ENCODE measurements at places on chromosomes 2 and 18.

- no peak for DNase-seq
Measured at GRCh38 chr2:67451086-67451832, 54.1 kb downstream of the ETAA1 start.

GRCh38 chr2:23585273-23586170 is 200.5 kb downstream of the KLHL29 start:
- no peak for DNase-seq

DNA sequence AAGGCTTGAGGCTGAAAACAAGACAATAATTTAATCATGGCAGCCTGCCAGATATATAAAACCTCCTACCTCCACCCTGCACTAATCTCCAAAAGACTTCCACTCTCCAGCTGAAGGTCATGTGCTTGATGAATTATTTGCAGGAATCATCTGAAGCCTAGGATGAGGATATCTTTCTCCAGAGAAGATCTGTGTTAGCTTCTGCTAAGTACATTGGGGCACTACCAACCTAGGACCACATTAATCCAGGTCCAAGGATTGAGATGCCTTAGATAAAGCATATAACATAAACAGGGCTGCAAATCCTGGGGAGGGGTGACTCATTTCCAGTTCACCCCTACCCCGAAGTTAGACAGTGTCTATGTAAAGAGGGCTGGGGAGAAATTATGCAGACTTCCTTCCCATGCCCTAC is 80.5 kb upstream of the FRZB start:
- no peak for DNase-seq

- DNase-seq, result no peak
Measured at GRCh38 chr2:180311-180710, 83.5 kb downstream of the SH3YL1 start.

GRCh38 chr2:65430603-65431420 is 1.6 kb downstream of the SPRED2 start:
- peak; percentile 64 for DNase-seq

GRCh38 chr2:73997813-73998212 is 13.1 kb downstream of the TET3 start:
- DNase-seq, result no peak

DNA sequence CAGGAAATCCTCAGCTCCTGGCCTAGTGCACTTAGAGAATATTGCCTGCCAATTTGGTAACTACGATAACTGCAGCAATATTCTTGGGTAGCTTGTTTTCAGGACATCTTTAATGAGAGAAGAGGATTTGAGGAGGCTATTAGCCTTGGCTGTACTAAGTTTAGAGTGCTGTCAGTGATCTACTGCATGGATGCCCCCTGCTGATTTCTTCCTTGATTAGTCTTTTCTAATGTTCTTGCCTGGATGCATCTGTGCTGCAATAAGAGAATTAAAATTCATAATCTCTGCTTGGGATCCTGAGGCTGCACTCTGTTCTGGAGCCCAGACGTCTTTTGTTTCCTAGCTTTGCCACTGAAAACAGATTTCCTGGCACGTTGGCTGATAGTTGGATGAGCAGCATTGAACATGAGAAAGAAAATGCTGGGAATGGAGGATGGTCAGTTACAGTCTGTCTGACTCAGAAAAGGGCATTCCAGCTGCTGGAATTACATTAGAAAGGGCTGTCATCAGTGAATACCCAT is 115.4 kb downstream of the CCDC85A start:
- no peak for DNase-seq

- no peak for DNase-seq
Measured at GRCh38 chr2:103364177-103364576, 602.3 kb downstream of the TMEM182 start.

DNA sequence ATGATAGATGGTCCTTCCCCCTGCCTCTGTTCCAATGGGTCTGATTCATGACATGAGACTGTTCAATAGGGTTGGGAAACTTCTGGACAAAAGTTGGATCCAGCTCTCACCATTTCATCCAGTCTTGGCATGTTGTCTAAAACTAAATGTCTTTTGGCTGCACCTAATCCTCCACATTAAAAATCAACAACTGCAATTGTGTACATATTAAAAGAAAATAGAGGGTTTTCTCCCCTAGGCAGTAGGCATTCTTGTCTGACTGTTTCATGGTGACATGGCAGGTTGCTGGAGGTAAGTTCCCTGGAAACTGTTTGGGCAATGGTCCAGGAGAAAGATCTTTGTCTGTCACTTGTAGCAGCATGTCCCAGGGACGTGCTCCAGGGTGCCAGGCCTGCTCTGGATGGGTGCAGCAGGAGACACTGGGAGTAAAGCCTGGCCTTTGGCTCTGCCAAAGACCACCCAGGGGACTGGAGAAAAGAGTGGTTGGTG is 135.8 kb downstream of the TCF4 start:
- DNase-seq, result no peak

GRCh38 chr18:57574866-57575265 is 11.6 kb downstream of the FECH start:
- DNase-seq, result no peak

GRCh38 chr18:76953583-76954233 is 131.4 kb downstream of the ZNF236 start:
- no peak for DNase-seq

GRCh38 chr18:42922363-42922762 is 193.1 kb downstream of the RIT2 start:
- no peak for DNase-seq

DNA sequence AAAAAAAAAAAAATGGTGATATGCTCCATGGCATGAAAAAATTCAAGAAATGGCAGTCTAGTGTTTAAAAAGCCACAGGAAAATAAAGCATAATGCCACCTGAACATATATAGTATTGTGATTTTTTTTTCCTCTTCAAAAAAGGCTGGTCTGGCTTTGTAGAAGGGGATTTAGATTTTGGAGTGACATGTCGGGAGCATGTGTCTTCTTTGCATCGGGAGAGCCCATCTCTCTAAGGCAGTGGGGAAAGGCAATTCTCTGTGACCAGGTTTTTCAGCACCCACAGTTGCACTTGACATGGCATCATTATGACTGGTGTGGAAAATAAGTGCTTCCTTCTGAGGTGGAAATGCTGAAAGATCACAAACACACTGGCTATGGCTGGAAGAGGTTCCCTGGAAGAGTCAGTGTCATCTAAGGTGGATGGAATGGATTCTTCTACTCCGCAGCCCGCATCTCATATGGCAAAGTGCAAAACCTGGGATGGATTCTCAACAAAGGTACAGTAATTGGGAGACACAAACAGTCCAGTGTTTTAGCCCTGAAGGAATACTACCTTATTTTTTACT is 172.5 kb downstream of the AGAP1 start:
- DNase-seq, result peak; percentile 60

GRCh38 chr2:20619624-20620024 is 31.3 kb downstream of the HS1BP3 start:
- DNase-seq, result no peak

- DNase-seq, result no peak
Measured at GRCh38 chr2:58291726-58292438, 50.8 kb upstream of the FANCL start.

GRCh38 chr2:217743966-217744761 is 258.6 kb downstream of the TNS1 start:
- DNase-seq, result no peak

- no peak for DNase-seq
Measured at GRCh38 chr2:105598829-105599698, 145.6 kb upstream of the NCK2 start.

Measured in CD4-positive, alpha-beta T cell treated with Interleukin-4 for 1 hour (primary cell).